ENCODE measurements at places on chromosomes 6 and 20. TPM values are rescaled to one million over a fixed set of nuclear protein-coding genes. Genes with fewer than 3 reads are reported as not detected.

DNA sequence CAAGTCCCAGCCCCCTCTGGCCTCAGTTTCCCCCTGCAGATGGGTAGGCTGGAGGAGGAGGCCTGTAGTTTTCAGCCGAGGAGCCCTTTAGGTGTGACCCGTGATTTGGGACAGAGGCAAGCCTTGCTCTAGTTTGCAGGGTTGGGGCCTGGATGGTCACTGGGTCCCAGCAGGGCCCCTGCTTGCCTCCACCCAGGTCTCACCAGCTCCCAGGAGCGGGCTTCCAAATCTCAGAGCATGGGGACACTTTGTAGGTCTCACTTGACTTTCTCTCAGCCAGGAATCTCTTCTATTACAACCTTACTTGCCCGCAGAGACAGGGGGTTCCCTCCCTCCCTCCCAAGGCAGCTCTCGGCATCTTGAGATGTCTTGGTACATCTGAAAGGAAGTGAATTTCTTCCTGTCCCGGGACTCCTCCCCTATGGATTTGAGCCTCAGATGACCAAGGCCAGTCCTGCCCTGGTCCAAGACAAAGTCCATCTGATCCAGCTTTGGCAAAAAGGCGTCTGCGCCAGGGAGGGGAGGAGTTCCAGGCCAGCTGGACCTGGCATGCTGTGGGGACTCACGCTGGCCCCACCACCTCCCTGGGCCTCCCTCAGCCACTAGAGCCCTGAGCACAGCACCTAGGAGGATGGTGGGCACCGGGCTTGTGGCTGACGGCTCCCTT is 47.4 kb downstream of the SRC start:
- peaks cover 10% of the 10 kb centered on the region for H3K36me3 ChIP-seq
- H3K4me3 ChIP-seq, result no peak overlapping the region
- no peaks in the 10 kb centered on the region for H3K4me1 ChIP-seq
- no peak overlapping the region for H3K27ac ChIP-seq
- DNase-seq, result no peak
- no peaks in the 10 kb centered on the region for H3K27me3 ChIP-seq

SIRPD gene
- total RNA-seq, result 0.18 TPM

DNA sequence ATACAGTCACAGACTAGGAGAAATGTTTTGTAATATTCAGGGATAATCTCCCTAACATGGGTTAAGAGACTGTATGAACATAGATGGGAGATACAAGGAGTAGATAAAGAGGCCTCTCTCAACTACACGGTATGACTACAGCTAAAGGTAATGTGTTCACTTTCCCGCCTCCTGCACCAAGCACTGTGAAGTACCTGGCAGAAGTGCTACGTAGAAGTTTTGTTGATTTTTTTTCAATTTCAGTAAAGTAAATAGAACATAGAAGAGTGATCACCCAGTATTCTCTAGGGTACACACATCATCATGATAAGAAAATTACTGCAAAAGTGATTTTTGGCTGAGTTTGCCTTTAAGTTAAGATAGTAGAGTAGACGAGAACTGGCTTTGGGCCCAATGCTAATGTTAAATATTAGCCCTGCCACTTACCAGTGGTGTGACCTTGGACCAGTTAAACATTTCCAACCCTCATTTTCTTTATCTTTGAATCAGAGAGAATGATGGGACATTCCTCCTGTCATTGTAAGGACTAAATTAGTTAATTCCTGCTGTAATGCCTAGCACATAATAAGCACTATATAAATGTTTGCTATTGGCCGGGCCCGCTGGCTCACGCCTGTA is 183.6 kb downstream of the COL9A1 start:
- DNase-seq, result no peak
- H3K4me3 ChIP-seq, result no peak overlapping the region
- H3K27me3 ChIP-seq, result no peaks in the 10 kb centered on the region
- no peaks in the 10 kb centered on the region for H3K4me1 ChIP-seq

DNA sequence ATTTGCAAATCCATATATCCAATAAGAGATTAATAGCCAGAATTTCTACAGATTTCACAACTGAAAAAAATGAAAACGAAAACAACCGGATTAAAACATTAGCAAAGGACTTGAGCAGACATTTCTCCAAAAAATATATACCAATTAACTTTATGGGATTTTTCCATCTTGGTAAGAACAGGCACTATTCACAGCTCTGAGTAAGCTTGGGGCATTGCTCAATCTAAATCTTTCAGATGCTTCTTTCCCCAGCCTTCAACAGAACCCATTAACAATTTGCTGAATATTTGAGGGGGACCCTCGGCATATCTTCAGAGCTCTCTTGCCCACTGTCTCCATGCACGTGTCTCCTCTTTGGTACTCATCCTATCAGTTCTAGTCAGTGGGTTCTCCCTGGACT is 111.7 kb upstream of the CD93 start:
- no peak overlapping the region for H3K27ac ChIP-seq
- no peak for DNase-seq
- no peaks in the 10 kb centered on the region for H3K4me1 ChIP-seq
- H3K36me3 ChIP-seq, result no peaks in the 10 kb centered on the region

DNA sequence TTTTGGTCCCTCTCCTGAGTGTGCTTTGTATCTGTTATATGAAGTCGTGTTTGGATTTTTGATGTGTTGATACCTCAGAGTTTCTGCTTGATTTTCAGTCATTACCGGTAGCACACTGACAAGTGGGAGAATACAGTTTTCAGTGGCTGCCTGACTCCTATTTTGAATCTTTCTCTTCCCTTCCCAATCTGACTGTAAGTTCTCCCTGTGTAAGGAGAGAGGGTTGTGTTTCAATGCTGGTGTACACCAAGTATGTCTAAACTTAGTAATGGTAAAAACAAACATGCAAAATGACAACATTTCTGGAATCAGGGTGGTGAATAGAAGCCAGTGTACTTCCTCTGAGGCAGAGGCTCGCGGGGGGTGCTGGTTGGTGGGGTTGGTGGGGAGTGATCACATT is 103.4 kb downstream of the HIVEP1 start:
- H3K36me3 ChIP-seq, result no peaks in the 10 kb centered on the region
- no peaks in the 10 kb centered on the region for H3K27me3 ChIP-seq
- H3K4me3 ChIP-seq, result no peak overlapping the region
- no peak for DNase-seq

DNA sequence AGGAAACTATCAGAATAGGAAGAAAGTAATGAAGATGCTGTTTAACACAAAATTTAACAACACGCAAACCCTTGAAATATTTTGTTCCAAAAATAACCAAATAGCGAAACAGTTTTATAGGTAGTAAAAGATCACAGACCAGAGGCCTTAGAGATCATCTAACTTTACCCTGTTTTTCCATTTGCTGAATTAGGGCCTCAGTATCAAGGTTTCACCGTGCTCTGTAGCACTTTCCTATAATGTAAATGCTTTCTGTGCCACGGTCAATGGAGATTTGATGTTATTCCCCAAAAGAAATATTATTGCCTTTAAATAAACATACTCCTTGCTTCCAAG is 23.7 kb downstream of the EPB41L2 start:
- H3K4me1 ChIP-seq, result 0 out of 2 replicates have a peak, but pooled peaks cover 3% of the 10 kb centered on the region
- DNase-seq, result no peak
- H3K36me3 ChIP-seq, result no peaks in the 10 kb centered on the region
- H3K27ac ChIP-seq, result no peak overlapping the region
- no peaks in the 10 kb centered on the region for H3K27me3 ChIP-seq

- H3K36me3 ChIP-seq, result no peaks in the 10 kb centered on the region
- DNase-seq, result no peak
- H3K27ac ChIP-seq, result no peak overlapping the region
- no peaks in the 10 kb centered on the region for H3K27me3 ChIP-seq
- H3K4me3 ChIP-seq, result no peak overlapping the region
- H3K4me1 ChIP-seq, result peaks cover 6% of the 10 kb centered on the region
Observed at GRCh38 chr6:56393615-56394612, 146.5 kb upstream of the COL21A1 start.

Measured in PC-3 (cell line).